ENCODE measurements at places on chromosomes 12 and 14.
A peak's percentile ranks its signal among the peaks of the same experiment; 100 is the strongest.

DNA sequence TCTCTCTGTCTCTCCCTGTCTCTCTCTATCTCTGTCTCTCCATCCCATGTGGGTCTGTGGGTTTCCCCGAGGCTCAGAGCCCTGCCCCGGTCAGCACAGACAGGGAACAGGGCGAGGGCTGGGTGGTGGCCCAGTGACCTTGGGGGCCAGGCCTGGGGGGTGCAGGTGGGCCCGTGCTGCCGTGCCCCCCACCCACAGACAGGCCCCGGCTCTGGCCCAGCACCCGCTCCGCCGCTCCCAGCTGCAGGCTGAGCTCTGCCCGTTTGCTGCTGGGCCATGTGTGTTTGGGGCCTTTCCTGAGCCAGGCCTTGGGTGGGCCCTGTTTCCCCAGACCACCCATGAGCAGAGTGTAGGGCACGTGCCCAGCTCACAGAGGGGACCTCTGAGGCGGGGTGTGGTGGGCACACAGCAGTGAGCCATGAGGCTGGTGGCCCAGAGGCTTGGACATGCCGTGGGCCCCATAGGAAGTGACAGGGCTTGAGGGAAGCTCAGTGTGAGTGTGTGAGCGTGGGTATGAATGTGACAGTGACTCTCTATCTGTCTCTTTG, 51.0 kb downstream of the TMEM121 start:
- no peak for DNase-seq

- DNase-seq, result no peak
Measured at GRCh38 chr14:63444588-63444987, 98.6 kb downstream of the PPP2R5E start.

DNA sequence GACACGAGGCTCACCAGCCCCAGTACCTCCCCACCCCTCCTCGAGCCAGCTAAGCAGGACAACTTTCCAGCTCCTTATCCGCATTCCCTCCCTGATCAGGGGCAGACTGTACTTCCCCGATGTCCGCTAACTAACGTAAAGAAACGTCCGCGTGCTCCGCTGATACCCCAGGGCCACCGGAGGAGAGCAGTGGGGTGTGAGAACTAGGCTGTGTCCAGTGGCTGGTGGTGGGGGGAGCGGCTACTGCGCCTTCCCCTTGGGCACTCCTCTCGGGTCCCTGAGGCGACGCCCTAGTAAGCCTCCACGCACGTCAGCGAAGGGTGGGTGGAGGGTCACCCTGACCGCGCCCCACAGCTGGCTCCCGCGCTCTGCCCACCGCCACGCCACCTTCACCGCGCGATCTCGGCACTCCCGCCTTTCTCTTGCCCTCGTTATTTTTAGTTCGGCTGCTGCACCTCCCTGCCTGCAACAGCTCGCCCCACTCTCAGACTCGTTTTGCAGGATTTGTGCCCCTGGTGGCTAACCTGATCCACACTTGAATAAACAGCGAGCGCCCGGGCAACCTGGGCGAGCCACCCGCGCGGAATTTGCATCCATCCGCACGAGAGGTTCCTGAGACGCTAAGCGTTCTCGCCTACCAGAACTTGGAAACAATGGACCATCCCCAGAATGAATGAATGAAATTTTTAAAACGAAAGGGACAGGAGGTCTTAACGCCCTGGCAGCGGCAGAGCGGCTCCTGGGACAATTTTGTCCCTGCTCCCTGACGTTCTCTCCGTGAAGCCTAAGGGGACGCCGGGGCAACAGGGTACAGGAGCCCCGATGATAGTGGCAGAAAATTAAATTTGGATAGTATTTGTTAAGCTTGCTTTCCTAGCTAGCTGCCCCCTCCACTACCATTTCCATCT, 6.9 kb upstream of the BMP4 start:
- DNase-seq, result no peak

DNA sequence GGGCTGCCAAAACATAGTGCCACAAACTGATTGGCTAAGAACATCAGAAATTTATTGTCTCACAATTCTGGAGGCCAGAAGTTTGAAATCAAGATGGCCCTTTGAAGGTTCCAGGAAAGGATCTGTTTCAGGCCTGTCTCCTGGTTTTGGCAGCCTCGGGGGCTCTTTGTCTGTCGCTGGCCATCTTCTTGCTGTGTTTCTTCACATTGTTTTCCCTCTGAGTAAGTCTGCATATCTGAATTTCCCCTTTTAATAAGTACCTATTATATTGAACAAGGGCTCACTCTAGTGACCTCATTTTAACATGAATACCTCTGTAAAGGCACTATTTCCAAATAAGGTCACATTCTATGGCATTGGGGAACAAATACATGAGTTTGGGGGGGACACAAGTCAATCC, 467.1 kb upstream of the MGAT4C start:
- DNase-seq, result peak; percentile 5

- peak; percentile 98 for DNase-seq
Measured at GRCh38 chr14:76918782-76919394, 92.7 kb downstream of the LRRC74A start.

DNA sequence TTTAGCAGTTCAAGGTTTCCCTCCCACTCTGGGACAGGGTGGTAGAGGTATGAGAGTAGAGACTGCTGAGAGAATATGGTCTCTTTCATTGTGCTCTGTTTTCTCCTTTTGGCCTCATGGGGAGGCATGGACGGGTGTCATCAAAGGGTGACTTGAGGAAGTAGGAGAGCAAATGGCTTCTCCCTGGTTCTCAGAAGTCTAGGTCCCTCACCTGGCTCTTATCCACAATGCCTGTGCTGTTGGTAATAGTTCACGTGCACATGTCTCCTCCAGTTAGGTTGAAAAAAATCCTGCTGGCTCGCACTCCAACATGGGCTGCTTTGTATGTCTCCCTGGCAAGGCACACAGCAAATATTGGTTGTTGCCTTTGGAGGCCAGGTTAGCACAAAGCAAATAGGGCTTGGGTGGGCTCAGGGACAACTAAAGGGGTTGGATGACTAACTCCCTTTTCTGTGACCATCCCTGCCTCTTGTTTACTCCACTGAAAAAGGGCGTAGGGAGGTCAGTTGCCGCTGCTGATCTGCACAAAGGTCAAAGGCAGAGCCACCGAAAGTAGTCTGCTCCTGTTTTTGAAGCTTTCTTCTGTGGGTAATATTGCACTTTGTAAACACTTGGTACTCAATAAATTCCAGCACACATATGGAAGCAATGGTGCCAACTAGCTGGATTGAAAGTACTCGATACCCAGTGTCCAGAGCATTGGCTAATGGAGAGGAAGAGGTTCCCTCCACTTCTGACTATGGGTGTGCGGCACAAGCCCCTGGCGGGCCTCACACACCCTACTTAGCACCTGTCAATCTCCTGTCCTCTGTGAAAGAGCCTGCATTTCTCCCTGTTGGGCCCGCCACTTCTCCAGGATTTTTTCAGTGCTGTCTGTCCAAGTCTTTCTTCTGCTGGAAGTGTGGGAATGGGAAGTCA, 121.8 kb downstream of the SLC38A6 start:
- DNase-seq, result no peak

DNA sequence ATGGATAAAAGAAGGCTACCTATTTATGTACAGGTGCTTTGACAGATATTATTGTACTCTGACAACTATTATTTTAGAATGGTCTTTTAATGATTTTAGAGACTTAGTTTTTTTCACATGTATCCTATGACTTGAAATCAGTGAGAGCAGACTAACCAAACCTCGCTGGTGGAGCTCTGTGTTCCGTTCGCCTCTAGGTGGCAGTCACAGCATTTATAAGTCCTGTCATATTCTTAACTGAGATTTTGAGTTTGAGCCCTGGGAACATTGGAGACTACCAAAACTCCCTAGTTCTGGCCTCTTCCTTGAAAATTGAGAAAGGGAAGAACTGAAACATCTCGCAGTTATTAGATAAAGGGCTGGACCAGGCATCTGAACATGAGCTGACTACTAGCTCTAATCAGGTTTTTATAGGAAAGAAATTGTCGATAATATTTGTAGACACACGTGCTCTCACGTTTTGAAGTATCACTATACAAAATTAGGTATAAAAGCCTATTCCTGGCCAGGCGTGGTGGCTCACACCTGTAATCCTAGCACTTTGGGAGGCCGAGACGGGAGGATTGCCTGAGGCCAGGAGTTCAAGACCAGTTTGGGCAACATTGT, 48.3 kb downstream of the TTLL5 start:
- peak; percentile 85 for DNase-seq

GRCh38 chr14:90671382-90672234, 144.6 kb downstream of the TTC7B start:
- DNase-seq, result no peak

- DNase-seq, result no peak
Measured at GRCh38 chr12:114704096-114704495, 20.1 kb upstream of the TBX3 start.

DNA sequence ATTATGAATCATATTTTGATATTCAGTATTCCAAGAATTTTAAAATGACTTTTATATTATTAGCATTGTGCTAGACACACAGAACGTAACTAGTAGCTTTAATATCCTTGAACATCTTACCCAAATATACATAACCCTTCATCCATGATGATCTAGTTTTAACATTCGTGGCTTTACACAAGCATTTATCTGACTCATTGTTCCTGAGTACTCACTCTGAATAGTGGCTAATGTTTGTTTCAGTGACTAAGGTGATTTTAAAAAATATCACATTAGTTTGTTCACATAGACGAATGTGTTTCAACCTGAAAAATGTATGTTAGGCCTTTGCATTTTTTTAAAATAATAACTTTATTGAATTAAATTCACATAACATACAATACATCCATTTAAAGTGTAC, 80.0 kb upstream of the PTPRQ start:
- DNase-seq, result peak; percentile 6

GRCh38 chr14:76837524-76837923, 11.3 kb downstream of the LRRC74A start:
- no peak for DNase-seq

GRCh38 chr12:47507221-47507620, 198.6 kb downstream of the RPAP3 start:
- no peak for DNase-seq

DNA sequence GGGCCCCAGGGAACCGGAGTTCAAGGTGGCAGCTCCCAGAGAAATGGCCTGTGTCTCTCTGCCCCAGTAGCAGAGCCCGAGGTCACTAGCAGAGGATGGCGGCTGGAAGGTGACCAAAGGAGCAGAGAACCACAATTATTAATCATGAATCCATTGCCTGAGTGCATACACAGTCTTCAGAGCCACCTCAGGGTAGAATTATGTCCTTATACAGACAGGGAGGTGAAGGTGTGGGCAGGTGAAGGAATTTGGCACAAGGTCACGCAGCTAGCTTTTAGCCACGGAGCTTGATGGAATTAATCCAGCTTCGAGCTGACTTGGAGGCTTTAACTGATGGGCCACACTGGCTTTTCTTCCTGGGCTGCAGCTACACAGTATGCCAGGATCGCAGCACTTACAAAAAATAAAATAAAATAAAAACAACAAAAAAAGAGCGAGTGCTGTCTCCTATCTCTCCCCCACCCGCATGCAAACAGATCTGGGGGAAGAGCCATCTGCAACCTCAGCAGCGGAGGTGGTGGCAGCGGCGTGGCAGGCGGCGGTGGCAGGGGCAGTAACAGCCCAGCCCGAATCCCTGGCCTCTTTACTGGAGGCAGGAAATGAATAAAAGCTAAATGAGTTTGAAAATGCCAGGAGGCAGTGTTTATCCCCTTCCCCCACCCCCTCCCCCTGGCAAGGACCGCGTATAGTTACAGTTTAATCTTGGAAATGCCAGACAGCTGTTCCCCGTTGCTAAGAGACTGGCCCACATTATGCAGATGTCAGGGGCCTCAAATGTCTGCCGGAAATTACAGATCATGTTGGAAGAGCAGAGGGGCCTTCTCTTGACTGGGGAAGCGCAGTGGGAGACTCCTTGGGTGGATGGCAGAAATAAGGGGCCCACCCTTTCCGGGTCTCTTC, 93.5 kb downstream of the LRRC74A start:
- DNase-seq, result peak; percentile 56

- DNase-seq, result no peak
Measured at GRCh38 chr14:84708865-84709264, 821.1 kb upstream of the FLRT2 start.

DNA sequence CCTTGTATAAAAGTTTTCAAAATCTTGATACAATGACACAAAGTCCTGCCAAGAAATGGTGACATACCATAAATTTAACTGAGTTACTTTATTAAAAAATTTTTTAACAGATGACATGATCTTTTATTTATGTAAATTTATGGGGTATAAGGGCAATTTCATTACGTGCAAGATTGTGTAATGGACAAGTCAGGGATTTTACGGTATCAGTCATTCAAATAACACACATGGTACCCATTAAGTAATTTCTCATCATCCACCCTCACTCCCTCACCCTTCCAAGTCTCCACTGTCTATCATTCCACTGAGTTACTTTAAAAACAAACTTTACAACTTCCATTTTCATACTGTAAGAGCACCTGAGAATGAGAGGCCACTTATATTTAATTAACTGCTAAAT, 37.4 kb downstream of the SPTLC2 start:
- DNase-seq, result peak; percentile 87
